ENCODE measurements at places on chromosomes 2 and 18.

GRCh38 chr2:15738225-15738546, 146.5 kb downstream of the DDX1 start:
- DNase-seq, result no peak

DNA sequence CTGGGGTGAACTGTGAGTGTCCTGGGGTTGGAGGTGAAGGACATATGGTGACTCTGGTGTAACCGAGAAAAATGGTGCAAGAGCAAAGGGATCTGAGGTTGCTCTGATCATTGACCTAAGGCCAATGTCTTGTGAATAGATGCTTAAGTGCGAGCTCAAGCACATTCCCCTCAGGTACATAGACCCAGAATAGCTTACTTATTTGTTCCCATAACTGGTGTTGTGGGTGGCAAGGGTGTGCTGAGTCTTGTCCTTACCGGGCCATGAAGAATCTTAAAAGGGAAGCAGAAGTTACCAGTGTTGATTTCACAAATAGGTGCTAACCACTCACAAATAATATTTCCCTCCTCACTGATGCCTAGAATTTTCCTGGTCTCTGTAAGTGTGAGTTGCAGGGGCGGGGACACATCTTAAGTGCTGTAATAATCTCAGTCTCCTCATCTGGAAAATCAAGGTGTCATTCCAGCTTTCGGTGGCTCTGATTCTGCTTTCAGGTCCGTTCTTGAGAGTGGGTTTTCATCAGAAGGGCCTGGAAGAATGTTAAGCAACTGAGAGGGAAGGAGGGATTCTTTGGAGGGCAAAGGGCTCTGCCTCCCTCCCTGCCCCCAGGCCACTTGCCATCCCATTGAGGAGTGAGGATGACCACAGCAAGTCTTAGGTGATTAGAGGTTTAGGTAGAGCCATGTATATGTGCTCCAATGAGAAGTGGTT, 54.9 kb downstream of the LIPG start:
- DNase-seq, result no peak

GRCh38 chr2:136012315-136012714, 26.9 kb upstream of the DARS1 start:
- no peak for DNase-seq

DNA sequence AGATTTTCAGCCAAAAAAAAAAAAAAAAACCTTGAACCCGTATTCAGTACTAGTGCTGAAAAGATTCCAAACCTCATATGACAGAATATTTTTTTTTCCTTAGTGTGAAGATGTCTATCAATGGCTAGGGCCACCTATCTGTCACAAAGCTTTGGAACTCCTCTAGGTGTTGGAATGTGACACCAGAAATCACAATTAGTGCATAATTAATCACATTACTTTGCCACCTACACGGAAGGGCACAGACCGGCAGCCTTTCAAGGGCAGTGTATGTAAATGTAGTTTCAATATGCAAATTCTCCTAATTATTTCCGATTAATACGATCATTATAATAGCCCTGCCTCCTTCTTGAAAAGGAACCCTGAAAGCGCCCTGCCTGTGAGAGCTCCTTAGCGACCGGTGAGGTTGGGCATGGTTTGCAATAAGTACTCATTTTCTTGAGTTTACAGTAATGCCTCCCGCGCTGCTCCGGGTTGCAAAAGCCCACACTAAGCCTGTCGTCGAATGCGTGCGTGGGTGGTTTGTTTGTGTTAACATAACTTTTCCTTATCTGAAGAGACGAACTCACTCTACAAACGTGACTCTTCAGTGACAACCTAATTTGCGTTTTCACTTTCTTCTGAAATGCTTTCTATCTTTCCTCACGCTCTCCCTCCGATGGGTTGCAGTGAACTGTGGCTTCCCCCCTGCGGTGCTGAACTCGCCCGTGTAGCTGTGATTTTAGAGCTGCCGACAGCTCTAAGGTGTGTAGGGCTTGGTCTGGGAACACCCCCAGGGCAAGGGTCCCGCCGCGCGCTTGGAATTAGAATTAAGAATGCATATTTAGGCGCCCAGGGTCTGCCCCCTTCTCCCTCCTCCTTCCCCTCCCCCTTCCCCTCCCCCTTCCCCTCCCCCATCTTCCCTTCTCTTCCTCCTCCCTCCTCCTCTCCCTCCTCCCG, 765 bp upstream of the ID2 start:
- DNase-seq, result no peak

DNA sequence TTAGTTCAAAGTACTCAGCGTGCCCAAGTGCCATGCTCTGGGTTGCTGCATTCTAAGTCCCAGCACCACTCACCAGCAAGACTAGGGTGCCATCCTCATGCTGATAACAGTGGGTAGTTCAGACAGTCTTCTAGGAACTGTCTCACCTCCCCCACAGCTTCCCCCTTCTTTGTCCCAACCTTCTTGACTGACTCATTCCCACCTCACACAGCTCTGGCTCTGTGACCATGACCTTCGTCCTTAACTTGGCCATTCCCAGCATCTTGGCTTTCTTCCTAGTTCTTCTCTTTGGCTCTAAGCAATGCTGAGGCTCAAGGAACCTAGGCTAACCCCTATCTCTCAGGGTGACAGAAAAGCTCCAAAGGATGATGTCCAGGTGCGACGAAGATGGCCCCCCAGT, 20.0 kb upstream of the CXCR4 start:
- no peak for DNase-seq

DNA sequence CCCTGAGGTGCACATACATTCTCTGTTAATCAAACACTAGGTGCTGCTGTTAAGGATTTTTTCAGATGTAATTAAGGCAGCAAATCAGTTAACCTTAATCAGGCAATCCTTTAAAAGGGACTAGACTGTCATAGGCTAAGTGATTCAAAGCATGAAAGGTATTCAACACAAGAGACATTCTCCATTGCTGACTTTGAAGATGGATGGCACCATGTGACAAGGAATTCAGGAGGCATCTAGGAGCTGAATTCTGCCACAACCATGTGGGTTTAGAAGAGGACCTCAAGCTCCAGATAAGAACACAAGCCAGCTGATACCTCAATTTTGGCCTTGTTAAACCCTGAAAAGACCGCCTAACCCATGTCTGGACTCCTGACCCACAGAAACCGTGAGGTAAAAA, 84.0 kb downstream of the SMAD2 start:
- no peak for DNase-seq

Measured in cortex of kidney (tissue), 1 donor.